Muscle of leg (tissue), 16 donors: ENCODE measurements at places on chromosomes 4 and X. TPM values are rescaled to one million over a fixed set of nuclear protein-coding genes. Genes with fewer than 3 reads are reported as not detected.

Gene SMIM43
- 0.66 TPM for total RNA-seq

Gene PNCK
- 3.5 TPM for total RNA-seq

Gene CA5B
- total RNA-seq: 5.5 TPM

Gene TFE3
- 10.8 TPM for total RNA-seq

Gene PABPC1L2B
- total RNA-seq: 0.04 TPM

Gene PRSS12
- 7.1 TPM for total RNA-seq

Gene DMD
- total RNA-seq: 106 TPM

Gene ARL9
- total RNA-seq: 0.35 TPM

Gene SCML2
- 6.3 TPM for total RNA-seq

Gene NUP62CL
- 0.84 TPM for total RNA-seq

Gene ODAPH
- not detected for total RNA-seq

Gene ADRA2C
- total RNA-seq: 3.3 TPM

Gene MFAP3L
- total RNA-seq: 1.1 TPM

Gene HS3ST1
- 0.09 TPM for total RNA-seq

Gene PGAM4
- total RNA-seq: 0.13 TPM

Gene KCNIP4
- 0.44 TPM for total RNA-seq

Gene GABRQ
- 1.2 TPM for total RNA-seq

Gene ARR3
- total RNA-seq: not detected

Gene TMPRSS11A
- total RNA-seq: not detected

Gene TLR10
- 0.27 TPM for total RNA-seq

Gene PCDH10
- 0.31 TPM for total RNA-seq

Gene ARHGEF6
- 32.4 TPM for total RNA-seq

Gene FAM241A
- 1.9 TPM for total RNA-seq

Gene SLC34A2
- 0.04 TPM for total RNA-seq

Gene CFAP97
- 19.1 TPM for total RNA-seq

Gene F9
- not detected for total RNA-seq

Gene LAGE3
- total RNA-seq: 16.2 TPM

Gene RHOXF1
- 0.09 TPM for total RNA-seq

Gene ARHGAP36
- total RNA-seq: 288 TPM

Gene S100P
- 2.1 TPM for total RNA-seq

Gene TRMT44
- total RNA-seq: 13.6 TPM

Gene TGIF2LX
- total RNA-seq: not detected

Gene CENPI
- 6.6 TPM for total RNA-seq

Gene PNMA6A
- total RNA-seq: 3.7 TPM
